Stimulated activated naive CD8-positive, alpha-beta T cell treated with anti-CD3 and anti-CD28 coated beads, Interleukin-15, Interleukin-2, amounts not matched to agents 100 U/mL and 50 U/mL, for 24 hours (primary cell): ENCODE measurements at places on chromosomes 2 and 18.

DNA sequence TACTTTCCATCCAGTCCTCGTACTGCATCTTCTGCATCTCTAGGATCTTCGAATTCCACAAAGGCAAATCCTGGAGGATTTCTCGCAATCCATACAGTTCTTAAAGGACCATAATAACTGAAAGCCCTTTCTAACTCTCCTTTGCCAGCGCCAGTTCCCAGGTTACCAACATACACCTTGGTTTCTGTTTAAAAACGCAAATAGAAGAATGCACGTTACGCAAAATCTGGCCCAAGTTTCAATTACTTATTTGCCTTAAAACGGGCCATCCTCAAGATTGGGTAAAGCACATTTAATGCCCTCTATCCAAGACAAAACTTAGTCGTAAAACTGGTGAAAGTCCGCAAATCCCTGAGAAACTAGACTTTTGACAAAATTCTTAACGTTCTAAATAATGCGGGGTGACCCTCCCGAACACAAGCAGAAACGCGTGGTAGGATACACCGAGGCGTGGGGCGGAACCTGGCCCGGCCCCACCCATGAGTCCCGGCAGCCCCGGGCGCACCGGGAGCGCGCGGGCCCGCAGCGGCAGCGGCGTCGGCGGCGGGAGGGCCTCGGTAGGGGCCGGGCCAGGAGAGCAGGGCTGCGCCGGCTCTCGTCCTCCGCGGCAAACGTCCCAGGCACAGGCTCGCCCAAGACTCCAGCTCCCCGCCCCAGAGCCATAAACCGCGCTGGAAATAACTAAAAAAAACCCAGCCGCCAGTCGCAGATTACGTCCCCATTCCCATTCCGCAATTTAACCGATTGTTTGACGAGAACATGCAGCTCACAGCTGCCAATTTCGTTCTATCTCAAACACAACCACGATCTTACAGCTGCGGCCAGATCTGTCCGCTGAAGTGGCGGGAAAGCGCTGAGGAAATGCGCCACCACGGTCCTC lies 910 bp downstream of the SRSF7 start:
- peak; percentile 62 for DNase-seq

GRCh38 chr18:22484471-22484870 lies 66.8 kb upstream of the CTAGE1 start:
- no peak for DNase-seq

DNA sequence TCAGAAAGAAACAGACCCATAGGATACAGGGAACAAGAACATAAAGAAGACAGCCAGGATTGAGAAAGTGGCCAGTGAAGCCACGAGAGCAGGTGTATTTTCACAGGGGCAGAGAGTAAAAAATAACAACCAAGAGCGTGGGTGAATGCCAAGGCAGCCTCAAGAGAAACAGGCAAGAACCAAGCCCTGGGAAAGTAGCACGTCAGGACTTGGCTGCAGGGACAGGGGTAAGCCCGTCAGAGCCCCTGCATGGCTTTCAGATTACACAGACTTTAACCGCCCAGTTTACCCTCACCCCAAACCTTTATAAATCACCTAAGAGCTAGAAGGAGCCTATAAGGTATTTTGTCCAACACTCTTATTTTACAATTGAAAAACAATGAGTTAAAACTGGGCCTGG lies 43.7 kb downstream of the ARL4C start:
- peak; percentile 52 for DNase-seq

- no peak for DNase-seq
These were observed 53.8 kb downstream of the CRIM1 start for GRCh38 chr2:36409335-36409734.

- DNase-seq: no peak
These were observed 99.5 kb downstream of the TTC32 start for GRCh38 chr2:19802086-19802841.

GRCh38 chr2:25824718-25825117 lies 53.6 kb downstream of the ASXL2 start:
- DNase-seq: no peak

DNA sequence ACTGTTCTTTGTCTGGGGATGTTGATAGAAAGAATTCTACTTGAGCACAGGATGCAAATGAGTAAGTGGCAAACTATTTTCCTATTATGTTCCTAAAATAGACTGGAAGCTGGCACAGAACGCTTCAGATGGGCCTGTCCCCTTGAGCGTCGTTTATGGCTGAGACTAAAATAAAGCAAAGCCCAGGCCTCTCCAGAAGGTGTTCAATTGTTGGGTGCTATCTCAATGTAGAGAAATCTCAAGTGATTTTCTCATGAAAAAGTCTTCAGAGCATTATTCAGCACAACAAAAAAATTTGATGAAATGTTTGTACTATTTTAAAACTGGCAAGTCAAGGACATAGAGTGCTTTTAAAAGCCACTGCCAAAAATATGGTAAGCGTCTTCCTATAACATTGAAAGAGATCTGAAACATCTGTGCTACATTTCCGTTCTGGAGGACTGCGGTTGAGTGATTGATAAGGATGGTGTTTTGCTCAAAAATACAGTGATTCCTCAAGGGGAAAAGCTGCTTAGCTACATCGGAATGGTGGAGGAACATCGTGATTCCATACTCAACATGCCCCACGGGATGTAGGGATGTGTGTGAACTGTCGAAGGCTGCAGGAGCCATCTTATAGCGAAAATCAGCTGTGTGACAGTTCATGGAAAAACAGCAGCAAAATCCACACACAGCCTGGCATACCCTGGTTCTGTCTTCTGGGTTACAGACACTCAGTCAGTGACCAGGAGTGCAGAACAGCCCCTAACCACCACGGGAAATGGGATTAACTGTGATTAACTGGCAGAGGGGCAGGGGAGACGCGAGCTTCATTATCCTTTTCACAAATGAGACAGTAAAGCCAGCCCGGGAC lies 10.4 kb upstream of the LRRFIP1 start:
- DNase-seq: no peak

- no peak for DNase-seq
These were observed 45.0 kb downstream of the RTP5 start for GRCh38 chr2:241914542-241914941.

DNA sequence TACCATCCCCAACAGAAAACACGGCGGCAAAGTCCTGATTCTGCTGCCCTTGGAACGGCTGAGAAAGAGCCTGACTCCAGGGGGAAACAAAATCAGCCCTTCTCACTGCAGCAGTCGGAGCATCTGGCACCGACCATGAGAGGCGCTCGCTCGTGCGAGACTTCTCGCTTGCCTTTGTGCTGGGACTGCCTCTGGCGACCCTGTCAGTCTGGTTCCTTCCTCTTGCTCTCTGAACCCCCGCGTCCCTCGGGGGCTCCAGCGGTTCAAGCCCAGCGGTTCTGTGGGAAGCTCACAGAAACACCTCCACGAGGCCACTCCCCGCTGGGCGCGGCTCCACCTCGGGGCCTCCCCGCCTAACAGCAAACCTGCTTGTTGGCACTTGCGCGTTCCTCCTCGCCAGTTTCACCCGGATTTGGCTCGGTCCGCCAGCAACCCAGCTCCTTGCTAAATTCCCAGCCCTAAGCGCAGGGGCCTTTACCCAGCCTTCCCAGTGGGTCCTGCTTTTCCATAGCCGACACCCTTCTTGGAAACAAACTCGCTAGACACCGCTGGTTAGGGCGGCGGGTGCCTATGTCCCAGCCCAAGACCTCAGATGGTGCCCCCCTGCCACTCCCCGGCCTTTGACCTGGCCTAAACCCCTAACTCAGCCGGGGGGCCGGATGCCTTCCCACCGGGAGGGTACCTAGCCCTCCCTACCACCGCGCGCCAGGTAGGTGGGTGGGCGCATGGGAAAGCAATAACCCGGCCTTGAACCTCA lies 2.2 kb downstream of the RND3 start:
- DNase-seq: peak; percentile 3

DNA sequence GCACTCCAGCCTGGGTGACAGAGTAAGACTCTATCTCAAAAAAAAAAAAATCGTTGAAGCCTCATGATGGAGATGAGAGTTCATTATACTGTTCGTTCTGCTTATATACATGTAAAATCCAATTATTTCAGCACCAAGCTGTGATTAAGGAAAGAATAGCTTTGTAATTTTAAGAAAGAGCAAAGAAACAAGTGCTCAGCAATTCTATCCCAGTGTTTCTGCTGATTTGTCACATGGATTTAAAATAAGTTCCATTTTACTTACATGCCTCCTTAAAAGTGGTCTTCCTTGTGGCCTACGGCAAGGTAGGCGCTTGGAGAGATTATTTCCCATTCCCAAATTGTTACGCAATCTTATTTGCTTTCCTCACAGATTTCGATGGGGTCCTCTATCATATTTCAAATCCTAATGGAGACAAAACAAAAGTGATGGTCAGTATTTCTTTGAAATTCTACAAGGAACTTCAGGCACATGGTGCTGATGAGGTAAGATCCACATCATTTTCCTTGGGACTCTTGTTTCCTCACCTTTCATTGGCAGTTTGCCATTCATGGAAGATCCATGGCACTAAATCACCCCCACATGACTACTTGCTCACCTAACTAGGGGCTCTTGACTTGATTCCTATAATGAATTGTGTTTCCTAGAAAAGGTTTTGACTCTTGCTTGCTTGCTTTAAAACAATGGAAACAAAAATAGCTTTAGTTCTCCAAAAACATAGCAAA lies 11.5 kb downstream of the ARPC2 start:
- DNase-seq: no peak

DNA sequence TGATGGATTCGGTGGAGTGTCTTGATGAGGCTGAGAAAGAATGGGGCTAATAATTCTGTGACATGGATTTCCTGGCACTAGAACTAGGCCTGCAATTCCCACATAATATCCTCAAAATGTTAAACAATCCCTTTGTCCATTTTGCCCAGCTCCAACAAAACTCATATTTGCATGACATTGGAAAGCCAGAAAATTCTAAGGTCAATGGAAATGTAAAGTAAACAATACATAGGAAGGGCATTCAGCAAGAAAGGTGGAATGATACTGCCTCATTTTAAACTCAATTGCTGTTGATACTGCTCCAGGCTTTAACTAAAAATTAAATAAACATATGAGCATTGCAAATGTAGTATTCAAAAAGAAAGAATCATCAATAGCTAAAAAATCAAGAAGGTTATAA lies 434.8 kb upstream of the SLC8A1 start:
- no peak for DNase-seq

DNA sequence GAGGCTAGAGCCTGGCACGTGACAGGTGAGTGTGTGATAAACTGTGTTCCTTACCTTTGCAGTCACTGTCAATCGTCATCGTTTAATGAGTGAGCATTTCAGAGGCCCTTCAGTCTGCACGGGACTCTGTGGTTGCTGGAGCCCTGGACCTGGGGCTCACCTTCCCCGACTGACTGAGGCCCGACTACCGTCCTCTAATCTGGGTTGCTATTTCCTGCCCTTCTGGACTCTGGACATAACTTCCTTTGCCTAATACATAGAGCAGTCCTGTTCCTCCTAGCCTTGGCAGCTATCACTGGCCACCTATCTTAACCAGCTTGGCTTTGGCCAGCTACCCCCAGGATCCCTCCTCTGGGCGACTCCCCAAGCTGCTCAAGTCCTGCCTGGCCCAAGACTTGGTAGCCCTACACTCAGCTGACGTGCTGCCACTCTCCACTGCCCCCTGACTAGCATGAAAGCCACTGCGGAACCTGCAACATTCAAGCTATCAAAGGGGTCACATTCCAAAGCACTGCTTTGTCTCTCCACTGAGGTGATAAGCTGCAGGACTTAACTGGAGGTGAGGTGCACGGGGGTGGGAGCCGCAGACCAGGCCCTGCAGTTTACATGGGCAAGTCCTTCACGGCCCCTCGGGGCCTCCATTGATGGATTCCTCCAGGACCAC lies 11.1 kb upstream of the RAB17 start:
- DNase-seq: no peak

GRCh38 chr2:129722306-129723019 lies 257.0 kb upstream of the RAB6C start:
- no peak for DNase-seq

DNA sequence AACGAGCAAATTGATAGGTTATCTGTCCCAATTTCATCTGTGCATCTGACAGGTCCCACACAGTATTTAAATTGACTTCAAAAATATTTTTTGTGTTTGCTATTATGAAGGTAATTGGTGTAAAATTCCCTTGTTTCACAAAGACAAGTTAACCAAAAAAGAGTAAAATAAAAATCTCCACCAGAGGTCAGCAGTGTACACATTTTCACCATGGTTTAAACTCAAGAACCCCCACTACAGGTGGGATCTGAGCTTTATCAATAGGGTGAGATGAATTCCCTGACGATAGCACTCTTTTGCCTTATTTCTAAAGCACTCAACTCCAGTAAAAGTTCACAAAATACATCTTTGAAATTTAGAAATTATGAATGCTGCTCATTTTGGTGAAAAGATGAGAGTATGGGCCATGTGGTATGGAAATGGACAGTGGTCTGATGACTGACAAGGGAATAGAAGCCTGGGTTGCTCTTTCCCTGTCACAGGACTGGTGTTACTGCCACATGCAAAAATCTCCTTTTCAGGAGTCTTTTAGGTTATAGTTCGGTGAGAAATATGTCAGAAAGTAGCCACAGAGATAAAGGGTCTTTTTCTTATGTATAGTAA lies 68.0 kb downstream of the SERPINB8 start:
- no peak for DNase-seq

GRCh38 chr2:224410946-224411561 lies 9.1 kb upstream of the FAM124B start:
- no peak for DNase-seq

DNA sequence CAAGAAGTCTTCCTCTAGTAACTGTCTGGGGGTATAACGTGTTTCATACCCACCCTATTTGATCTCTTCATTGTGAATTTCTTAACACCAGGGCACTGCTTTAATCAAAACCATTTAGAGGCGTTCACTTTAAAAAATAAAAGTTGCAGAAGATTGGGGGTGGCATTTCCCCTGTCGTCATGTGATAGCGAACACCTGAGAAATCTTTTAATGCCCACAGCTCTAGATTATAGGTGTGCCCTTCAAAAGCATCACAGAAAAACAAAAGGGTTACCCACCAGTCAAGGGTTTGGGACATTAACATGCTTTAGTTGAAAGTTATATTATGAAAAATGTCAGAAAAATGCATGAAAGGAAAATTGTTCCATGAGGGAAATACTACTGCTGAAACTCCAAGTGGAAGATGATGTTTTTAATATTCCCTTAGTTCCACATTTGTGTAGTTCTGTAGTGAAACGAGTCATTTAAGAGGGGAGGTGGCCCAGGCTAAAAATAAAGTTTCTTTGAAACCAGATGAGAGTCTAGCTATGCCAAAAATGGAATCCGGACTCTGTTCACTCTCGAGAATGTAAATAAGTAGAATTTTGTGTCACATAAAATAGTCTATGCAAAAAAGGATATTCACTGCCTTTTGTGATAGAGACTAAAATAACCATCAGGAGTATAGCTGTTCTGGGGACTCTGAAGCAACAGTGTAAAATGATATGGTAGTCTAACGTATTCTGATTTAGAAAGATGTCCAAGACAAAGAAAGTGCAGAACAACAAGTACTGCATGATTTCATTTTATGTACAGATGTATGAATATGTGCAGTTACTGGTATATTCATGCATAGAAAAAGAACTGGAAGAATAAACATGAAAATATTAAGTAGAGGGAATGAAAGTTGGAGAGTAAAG lies 95.3 kb downstream of the TMEM247 start:
- no peak for DNase-seq

DNA sequence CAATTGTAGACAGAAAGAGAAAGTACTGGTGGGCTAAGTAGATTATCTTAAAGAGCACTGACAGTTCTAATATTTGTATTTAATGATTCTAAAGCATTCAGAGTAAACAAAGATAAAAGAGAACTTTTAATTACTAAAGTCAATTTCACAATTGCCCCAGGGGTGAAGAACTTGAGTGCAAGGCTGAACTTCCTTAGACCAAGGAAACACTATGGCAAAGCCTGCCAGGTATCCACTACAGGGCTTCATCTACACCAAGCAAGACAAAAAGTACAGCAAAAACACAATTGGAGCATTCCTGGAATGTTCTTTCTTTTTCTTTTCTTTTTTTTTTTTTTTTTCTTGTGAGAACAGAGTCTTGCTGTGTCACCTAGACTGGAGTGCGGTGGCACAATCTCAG lies 46.9 kb upstream of the NDUFV2 start:
- no peak for DNase-seq
